ENCODE measurements at places on chromosomes 16 and 17.
A peak's percentile ranks its signal among the peaks of the same experiment; 100 is the strongest.

- DNase-seq, result no peak
- H3K27ac ChIP-seq, result no peak overlapping the region
- no peak overlapping the region for H3K4me3 ChIP-seq
These were observed 416.3 kb upstream of the CDH5 start for GRCh38 chr16:65950211-65950610.

DNA sequence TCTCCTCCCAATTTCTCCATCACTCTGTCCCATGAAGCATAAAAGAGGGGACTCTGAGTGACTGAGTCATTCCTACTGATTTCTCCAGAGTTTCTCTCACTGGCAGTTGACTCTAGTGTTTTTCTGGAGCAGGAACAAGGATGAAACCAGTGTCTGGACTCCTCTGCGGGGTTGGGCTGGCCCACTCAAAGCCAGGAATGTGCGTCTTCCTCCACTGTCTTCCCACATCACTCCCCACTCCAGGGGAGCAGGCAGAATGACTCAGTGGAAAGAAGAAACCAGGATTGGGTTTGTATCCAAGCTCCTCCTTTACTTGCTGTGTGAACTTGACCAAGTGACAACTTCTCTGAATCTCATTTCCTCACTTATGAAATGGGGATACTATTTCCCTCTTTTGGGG, 497.5 kb upstream of the SALL1 start:
- DNase-seq, result no peak
- no peak overlapping the region for H3K27ac ChIP-seq
- no peaks in the 10 kb centered on the region for H3K27me3 ChIP-seq
- no peak overlapping the region for H3K4me3 ChIP-seq
- no peaks in the 10 kb centered on the region for H3K4me1 ChIP-seq

DNA sequence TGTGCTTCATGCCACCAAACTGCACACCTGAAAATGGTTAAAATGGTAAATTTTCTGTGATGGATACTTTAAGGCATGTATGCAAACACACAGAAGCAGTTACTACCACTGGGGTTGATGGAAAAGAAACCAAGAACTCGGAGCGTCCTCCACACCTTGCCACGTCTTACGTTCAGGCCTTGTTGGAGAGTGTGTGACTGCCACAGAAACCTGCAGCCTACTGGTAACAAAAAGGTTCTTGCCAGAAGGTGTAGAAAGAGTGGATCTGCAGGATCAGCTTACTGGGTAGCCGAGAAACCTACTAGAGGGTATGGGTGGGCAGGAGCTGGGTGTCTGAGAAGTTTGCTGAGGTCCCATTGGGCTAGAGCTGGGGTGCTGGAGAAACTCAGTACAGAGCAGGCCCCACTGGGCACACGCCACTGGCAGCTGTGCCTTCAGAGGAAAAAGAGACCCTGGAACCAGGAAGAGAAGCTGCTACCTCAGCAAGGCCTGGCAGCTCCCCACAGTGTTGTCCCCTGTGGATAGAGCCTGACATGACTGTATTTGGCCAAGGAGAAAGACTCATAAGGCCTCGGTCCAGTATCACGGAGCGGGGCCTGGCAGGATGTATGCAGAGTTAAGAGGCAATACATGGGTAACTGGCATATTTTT, 204.6 kb downstream of the SEC14L1 start:
- no peaks in the 10 kb centered on the region for H3K27me3 ChIP-seq
- peaks cover 17% of the 10 kb centered on the region for H3K36me3 ChIP-seq
- no peak for DNase-seq

DNA sequence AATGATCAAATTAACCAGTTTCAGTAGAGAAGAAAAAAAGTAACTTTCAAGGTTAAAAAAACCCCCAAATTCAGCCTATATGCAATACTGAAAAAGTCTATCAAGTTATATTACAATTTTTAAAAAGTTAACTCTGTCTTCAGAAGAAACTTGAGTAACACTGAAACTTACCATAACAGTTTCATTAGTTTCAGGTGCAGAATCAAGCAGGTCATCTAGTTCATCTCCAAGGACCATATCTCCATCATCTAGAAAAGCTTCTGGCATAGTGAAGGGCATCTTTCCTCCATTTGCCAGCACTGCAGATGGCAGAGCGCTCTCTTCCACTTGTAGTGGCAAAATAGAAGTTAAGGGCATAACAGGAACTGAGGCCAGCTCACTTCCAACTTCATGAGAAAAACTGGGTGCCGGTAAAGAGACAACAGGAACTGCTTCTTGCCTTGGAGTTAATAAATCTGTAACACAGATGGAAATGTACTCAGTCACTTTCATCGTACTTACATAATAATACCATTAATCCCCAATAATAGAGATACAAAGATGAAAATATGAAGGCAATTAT, 22.9 kb downstream of the ZC3H7A start:
- peaks cover 14% of the 10 kb centered on the region for H3K4me1 ChIP-seq
- no peaks in the 10 kb centered on the region for H3K27me3 ChIP-seq
- H3K27ac ChIP-seq, result no peak overlapping the region

- H3K27me3 ChIP-seq, result no peaks in the 10 kb centered on the region
- H3K4me3 ChIP-seq, result no peak overlapping the region
- H3K36me3 ChIP-seq, result no peaks in the 10 kb centered on the region
These were observed 53.0 kb upstream of the YPEL2 start for GRCh38 chr17:59278406-59278805.

DNA sequence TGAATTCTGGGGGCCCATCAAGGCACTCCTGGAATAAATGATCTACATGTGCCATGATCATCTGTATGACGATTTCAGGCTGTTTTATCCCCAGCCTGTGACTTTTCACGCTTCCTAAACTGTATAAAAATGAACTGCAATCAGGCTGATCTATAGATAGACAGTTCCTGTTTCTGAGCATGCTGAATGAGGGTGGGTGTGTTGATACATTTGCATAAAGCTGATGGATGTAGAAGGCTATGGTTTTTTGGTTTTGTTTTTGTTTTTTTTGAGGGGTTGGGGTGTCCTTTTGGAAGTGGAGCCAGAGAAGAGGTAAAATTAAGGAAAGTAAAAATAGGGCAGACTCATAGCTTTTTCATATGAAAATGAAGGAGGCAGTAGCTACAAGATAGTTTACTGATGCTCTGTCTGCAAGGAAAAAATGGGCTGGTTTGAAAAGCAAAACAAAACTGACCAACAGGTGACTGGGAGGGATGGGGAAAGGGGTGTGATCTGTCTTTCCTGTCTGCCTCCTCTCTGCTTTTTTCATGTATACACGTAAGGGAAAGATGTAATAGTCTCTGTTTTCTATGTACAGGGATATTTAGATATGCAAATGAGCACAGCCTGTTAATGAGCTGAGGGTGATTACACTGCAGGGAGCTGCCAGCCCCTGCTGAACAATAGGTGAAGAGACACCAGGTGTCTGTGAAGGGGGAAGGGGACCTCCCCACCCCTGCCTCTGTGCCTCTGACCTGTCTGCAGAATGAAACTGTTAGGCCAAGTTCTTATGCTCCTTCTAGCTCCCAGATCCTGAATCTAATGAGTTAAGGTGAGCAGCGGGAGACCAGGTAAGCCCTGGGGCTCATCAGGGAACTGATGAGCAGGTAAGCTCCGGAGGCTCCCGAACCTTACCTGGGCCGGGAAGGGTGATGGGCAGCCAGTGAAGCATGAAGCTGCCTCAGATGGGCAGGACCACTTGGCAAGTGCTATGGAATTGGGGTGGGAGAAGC, 46.6 kb upstream of the LYRM9 start:
- H3K4me1 ChIP-seq, result no peaks in the 10 kb centered on the region
- H3K4me3 ChIP-seq, result no peak overlapping the region
- H3K36me3 ChIP-seq, result no peaks in the 10 kb centered on the region
- H3K27ac ChIP-seq, result no peak overlapping the region
- no peak for DNase-seq
- peaks cover 2% of the 10 kb centered on the region for H3K27me3 ChIP-seq

- peak overlapping the region; percentile 40 for H3K4me3 ChIP-seq
- peaks cover 14% of the 10 kb centered on the region for H3K27me3 ChIP-seq
- peak; percentile 67 for DNase-seq
These were observed 54.8 kb upstream of the MAP3K14 start for GRCh38 chr17:45371414-45372324.

DNA sequence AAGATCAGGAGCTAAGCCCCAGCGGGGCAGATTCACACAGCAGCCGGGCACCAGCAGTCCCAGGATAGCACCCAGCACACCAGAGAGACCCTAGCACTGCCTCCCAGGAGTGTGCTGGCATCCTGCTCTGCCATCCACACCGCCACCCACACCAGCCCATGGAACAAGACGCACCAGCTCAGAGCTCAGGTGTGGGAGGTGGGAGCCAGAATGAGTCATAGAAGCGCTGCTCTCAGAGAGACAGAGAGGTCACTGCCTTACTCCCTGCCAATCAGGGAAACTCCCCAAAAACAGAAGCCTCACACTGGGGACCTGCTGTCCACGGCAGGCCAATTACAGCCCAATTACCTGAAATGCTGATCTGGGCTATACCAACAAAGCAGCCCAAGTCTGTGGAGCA, 64.9 kb downstream of the CDYL2 start:
- H3K4me1 ChIP-seq, result peaks cover 6% of the 10 kb centered on the region
- H3K27ac ChIP-seq, result no peak overlapping the region
- H3K27me3 ChIP-seq, result no peaks in the 10 kb centered on the region
- peak; percentile 35 for DNase-seq

- H3K4me1 ChIP-seq, result peaks cover 5% of the 10 kb centered on the region
- no peak overlapping the region for H3K4me3 ChIP-seq
- no peaks in the 10 kb centered on the region for H3K27me3 ChIP-seq
- no peak overlapping the region for H3K27ac ChIP-seq
These were observed 263.4 kb downstream of the MRTFB start for GRCh38 chr16:14334366-14335080.

GRCh38 chr17:20234276-20234675, 225.1 kb downstream of the SPECC1 start:
- peaks cover 5% of the 10 kb centered on the region for H3K36me3 ChIP-seq
- no peaks in the 10 kb centered on the region for H3K27me3 ChIP-seq
- H3K4me1 ChIP-seq, result peaks cover 37% of the 10 kb centered on the region
- H3K4me3 ChIP-seq, result peak overlapping the region; percentile 72
- DNase-seq, result peak; percentile 84
- peak overlapping the region; percentile 88 for H3K27ac ChIP-seq

- no peak overlapping the region for H3K27ac ChIP-seq
- H3K4me1 ChIP-seq, result peaks cover 7% of the 10 kb centered on the region
These were observed 23.2 kb downstream of the IGFBP4 start for GRCh38 chr17:40466298-40466971.

GRCh38 chr17:42188749-42189650, 3.7 kb upstream of the HCRT start:
- H3K27me3 ChIP-seq, result no peaks in the 10 kb centered on the region
- no peak for DNase-seq
- H3K36me3 ChIP-seq, result no peaks in the 10 kb centered on the region
- no peak overlapping the region for H3K4me3 ChIP-seq
- H3K27ac ChIP-seq, result no peak overlapping the region

GRCh38 chr17:70520447-70520846, 351.1 kb downstream of the KCNJ2 start:
- no peak for DNase-seq
- H3K4me1 ChIP-seq, result no peaks in the 10 kb centered on the region
- H3K36me3 ChIP-seq, result no peaks in the 10 kb centered on the region
- H3K27me3 ChIP-seq, result no peaks in the 10 kb centered on the region

DNA sequence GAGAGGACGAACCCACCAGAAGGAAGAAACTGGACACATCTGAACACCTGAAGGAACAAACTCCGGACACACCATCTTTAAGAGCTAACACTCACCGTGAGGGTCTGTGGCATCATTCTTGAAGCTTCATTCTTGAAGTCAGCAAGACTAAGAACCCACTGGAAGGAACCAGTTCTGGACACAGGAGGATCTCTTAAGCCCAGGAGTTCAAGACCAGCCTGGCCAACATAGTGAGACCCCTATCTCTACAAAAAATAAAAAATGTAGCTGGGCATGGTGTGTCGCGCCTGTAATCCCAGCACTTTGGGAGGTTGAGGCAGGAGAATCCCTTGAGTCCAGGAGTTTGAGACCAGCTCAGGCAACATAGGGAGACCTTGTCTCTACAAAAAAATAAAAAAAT, 20.5 kb upstream of the WIPF2 start:
- no peak for DNase-seq
- H3K27me3 ChIP-seq, result peaks cover 4% of the 10 kb centered on the region
- no peaks in the 10 kb centered on the region for H3K36me3 ChIP-seq
- H3K4me3 ChIP-seq, result peak overlapping the region; percentile 46
- no peak overlapping the region for H3K27ac ChIP-seq

- H3K36me3 ChIP-seq, result no peaks in the 10 kb centered on the region
- H3K4me1 ChIP-seq, result no peaks in the 10 kb centered on the region
- no peak overlapping the region for H3K27ac ChIP-seq
- H3K4me3 ChIP-seq, result no peak overlapping the region
- DNase-seq, result no peak
These were observed 241.0 kb upstream of the ASIC2 start for GRCh38 chr17:33534087-33534486.

DNA sequence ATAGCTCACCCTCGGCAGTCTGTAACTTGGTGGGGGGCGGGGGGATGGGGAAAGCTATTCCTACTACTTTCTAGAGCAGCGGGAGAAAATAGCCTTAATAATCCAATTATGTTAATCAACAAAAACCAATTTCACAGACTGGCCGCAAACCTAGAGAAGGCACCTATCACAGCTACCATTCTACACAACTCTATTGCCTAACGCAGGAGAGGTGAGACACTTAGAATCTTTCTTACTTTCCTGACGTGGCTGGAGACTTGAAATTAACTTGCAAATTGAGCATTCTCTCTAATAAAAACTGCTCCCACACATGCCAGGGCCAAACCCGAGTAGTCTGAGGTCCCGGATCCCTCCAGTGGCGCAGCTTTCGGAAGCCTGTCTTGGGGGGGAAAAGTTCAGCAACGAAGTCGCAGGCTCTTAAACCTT, 794 bp downstream of the SMG6 start:
- H3K4me1 ChIP-seq, result peaks cover 32% of the 10 kb centered on the region
- H3K27me3 ChIP-seq, result no peaks in the 10 kb centered on the region
- H3K4me3 ChIP-seq, result peak overlapping the region; percentile 93
- peaks cover 27% of the 10 kb centered on the region for H3K36me3 ChIP-seq
- peak overlapping the region; percentile 85 for H3K27ac ChIP-seq
- no peak for DNase-seq

DNA sequence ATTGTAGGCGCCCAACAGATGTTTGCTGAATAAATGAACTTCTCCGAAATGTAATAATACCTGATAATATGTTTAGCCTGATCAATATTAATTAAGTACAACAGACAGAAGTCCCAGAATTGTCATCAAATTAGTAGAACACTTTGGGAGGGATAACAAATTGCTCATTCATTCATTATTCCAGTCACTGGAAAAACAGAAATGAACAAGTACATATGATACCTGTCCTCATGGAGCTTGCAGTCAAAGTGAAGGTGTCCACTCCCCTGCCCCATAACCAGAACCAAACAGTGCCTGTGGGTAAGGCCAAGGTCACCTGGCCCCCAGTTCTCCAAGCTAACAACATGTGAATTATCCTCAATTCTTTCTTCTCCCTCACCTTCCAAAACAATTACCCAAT, 42.8 kb downstream of the MYO1D start:
- no peaks in the 10 kb centered on the region for H3K36me3 ChIP-seq
- no peaks in the 10 kb centered on the region for H3K4me1 ChIP-seq
- no peak overlapping the region for H3K4me3 ChIP-seq
- no peak overlapping the region for H3K27ac ChIP-seq

GRCh38 chr17:32007463-32008298, 498 bp downstream of the LRRC37B start:
- H3K4me3 ChIP-seq, result peak overlapping the region; percentile 86
- H3K27me3 ChIP-seq, result no peaks in the 10 kb centered on the region
- H3K27ac ChIP-seq, result peak overlapping the region; percentile 86
- peaks cover 14% of the 10 kb centered on the region for H3K36me3 ChIP-seq
- DNase-seq, result peak; percentile 42

GRCh38 chr16:48271728-48272127, 24.4 kb upstream of the ABCC11 start:
- DNase-seq, result no peak
- H3K4me1 ChIP-seq, result no peaks in the 10 kb centered on the region
- no peak overlapping the region for H3K27ac ChIP-seq
- no peaks in the 10 kb centered on the region for H3K27me3 ChIP-seq
- H3K36me3 ChIP-seq, result peaks cover 14% of the 10 kb centered on the region
